AG04449 (cell line): ENCODE measurements at places on chromosomes 1 and 21.

DNA sequence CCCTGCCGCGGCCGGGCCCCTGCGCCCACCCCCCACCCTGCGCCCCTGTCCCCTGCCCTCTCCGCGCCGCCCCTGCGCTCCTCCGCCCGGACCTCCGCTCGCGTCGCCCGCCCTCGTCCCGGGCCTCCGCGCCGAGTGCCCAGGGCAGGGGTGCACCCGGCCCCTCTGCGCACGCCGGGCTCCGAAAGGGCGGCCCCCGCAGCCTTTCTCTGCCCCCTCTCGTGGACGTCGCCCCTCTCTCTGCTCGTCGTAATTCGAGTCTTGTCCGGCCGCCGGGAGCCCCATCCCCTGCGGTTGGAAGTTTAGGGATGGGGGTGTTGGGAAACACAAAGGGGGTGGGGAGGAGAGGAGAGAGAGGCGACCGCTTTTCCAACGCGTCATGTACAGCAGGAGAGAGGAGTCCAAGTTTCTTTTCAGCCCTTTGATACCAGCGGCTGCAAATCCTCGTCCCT lies 407 bp downstream of the GALNT2 start:
- DNase-seq: no peak

DNA sequence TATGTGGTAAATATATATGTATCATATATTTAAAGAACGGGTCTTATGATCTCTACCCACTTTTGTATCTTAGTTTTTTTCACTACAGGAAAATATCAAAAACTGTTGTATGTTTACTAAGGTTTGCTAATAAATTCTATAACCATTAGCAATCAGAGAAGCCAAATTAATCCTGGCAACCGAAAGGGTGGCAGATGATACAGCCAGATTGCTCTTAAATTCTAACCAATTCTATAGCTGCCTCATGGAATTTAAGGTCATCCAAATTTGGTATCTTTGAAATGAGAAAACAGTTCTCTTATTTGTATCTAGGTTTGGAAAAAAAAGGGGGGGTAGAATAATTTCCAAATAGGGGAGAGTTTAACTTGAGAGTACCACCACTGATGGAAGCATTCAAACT lies 591.2 kb downstream of the SMYD3 start:
- DNase-seq: no peak

DNA sequence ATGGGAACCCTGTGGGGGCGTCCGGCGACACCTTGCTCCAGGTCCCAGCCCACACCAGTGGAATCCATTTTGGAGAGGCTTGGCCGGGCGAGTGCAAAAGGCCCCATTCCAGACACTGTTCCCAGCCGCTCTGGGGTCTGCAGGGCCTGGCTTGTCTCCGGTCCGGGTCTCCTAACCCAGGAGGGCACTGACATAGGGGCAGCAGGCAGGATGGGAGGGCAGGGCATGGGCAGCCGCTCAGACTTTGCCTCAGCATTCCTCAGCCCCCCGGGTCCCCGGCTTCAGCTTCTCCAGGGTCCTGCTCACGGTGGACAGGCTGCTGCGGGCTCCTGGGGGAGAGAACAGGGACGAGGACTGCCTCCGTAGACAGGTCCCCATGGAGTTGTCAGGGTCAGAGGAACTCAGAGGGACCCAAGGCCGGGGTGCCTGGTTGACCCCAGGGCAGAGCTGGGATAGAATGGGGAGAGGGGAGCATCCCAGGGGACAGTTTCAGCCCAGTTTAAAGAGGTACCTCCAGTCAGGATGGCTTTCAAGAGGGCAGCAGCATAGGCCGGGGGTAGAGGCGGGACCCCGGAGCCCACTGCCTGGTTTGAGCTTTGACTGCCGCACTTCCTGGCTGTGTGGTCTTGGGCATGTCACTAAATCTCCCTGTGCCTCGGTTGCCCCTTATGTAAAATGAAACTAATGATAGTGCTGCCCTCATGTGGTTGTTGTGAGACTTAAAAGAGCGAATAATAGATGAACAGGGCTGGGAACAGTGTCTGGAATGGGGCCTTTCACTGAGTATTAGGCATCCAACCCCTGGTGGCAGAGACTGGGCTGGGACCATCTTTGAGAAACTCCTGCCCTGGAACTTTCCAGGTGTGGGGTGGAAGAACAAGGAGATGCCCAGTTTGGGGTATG lies 3.7 kb downstream of the KNCN start:
- no peak for DNase-seq

- no peak for DNase-seq
Measured at GRCh38 chr1:204520834-204521709, 4.9 kb downstream of the MDM4 start.

DNA sequence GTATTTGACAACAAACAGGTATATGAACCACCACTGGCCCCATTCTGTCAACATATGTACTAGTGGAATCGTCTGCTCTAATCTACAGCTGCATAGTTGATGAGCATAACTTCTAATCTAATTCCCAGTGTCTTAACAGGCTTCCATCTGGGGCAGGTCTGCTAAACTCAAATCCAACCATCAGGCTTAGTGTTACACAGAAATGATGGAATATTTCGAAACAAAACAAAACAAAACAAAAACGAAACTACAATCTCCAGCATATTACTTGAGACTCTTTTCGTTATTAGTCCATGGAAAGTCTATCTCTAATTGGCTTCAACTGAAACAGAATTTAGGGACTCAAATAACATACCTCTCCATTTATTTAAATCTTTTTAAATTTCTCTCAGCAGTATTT lies 37.6 kb downstream of the DIPK1A start:
- no peak for DNase-seq

DNA sequence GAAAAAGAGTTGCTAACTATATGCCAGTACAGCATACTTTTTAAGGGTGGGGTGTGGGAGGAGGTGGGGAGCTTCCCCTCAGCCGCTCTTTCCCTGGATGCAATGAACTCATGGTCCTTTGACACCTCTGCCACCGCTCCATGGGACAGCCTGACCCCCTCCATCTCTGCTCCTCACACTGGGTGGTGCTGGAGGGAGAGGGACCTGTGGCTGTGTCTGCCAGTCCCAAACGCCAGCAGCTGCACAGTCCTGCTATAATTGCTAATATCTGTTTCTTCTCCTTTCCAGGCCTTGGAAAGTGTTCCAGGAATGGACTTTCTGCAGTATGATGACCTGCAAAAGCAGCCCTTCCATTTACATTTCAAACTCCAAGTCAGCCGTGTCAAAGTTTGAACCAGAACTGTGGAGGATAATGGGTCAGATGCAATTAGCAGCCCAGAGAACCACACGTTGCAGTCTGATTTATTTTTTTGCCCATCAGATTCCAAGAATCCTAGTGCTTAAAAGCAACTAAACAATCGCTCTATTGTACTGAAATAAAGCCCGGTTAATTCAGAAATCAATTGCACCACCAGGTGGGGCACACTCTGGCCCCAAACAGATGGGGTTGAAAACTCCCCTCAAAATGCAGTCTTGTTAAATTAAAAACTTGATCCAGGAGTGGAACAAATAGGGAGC lies 160.7 kb upstream of the LMO4 start:
- DNase-seq: no peak

GRCh38 chr1:1804301-1804700 lies 26.0 kb upstream of the NADK start:
- DNase-seq: no peak

GRCh38 chr21:29033871-29034270 lies 9.4 kb downstream of the USP16 start:
- DNase-seq: no peak

- no peak for DNase-seq
Measured at GRCh38 chr1:184539580-184539979, 152.8 kb downstream of the C1orf21 start.

DNA sequence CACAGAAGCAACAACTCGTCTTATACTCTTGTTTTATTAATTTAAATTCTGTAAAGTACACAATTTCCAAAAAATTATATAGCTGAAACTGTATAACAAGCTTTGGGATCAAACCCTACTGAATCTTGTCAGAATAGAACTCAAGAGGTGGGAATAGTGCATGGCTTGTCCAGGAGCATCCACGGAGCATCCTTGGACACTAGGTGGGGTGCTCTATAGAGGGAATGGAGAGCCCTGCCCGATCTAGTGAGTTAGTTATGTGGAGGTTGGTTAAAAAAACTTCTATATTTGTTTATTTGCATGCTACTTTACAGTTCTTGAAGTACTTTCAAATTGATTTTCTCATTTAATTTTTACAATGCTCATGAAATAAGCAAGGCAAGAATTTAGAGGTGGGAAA lies 28.3 kb downstream of the ROR1 start:
- no peak for DNase-seq

DNA sequence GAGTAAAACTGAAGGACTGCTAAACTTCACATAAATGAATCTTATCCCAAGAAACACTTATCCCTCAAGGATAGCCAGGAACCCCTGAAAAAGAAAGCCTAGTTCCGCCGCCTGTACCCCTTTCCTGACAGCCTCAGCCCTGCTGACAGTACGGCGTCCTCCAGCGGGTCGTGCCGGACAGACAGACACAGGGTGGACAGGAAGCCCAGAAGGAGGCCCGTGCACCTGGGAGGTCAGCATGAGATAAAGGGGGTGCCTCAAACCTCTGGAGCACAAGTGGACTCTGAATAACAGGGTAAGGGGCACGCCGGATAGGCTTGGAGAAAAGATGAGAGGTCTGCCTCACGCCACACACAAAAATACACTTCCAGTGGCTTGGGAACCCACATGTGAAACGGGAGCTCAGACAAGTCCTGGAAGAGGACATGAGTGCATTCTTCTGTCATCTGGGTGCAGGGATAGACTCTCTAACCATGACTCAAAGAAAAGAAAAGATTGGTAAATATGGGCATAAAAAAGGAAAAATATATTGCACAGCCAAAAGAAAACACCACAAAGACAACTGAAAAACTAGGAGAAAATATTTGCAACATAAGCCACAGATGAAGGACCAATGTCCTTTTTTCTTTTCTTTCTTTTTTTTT lies 17.3 kb upstream of the ADARB1 start:
- no peak for DNase-seq

DNA sequence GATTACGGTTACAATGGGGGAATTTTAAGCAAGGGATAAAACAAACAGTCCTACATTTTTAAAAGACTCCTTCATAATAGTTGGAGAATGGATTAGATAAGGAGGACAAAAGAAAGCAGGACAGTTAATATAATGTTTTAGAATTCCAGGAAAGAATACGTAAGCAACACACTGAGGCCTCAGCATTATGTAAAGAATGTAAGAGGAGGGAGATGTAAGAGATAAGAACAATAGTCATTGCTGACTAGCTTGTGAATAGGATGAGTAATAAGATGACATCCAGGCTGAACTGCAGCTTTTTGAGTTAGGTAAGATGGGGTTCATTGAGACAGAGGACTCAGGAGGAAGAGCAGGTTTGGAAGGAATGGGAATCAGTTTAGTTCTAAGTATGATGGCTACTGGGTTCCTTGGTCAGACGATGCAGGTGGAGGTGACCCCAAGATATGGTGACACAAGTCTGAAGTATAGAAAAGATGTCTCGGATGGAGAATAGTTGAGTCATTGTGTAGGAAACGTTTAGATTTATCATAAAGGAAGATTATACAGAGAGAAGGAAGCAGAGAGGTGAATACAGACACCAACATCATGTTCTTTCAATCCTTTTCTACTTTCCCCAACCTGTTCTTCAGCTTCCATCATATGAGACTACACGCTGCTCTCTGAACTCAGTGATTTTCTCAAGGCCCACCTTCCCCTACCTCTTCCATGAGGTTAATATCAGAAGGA lies 372.8 kb downstream of the PTBP2 start:
- DNase-seq: peak; percentile 83

GRCh38 chr1:103170609-103171008 lies 62.3 kb upstream of the COL11A1 start:
- no peak for DNase-seq

- no peak for DNase-seq
Measured at GRCh38 chr1:221141606-221142285, 262.5 kb downstream of the HLX start.

DNA sequence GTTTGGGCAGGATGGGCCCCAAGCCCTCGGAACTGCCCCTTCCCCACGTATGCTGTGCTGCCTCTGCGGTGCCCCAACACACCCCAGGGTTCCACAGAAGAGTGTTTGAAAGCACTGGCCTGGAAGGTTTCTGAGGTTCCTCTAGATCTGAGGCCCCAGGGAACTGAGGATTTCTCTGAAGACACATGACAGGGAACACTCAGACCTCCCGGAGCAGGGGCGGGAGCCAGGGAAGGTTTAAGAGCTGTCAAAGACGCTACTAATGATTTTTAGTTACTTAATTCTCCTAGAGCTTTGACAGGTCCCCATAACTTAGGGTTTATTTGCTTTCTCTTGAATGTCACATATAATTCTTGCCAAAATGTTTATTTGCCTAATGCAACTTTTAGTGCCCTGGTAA lies 212.3 kb upstream of the GRIK3 start:
- DNase-seq: no peak

DNA sequence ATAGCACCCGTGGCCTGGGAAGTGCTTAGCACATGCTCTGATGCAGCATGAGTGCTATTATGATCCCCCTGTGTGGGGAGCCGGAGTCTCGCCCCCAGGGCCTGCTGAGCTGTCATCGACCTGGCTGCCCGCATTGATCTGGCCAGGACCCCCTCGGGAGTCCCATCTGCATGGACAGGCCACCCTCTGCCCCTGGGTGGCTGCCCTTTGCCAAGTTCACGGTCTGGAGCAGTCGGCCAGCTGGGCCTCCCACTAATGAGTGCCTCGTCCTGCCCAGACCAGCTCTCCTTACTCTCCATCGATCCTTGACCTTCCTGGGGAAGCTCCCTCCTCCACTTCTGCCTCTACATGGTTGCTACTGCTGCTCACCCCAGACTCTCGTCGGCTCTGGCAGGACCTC lies 121.8 kb upstream of the RUNX3 start:
- DNase-seq: no peak

GRCh38 chr21:34130716-34130985 lies 57.3 kb downstream of the MRPS6 start:
- DNase-seq: no peak

GRCh38 chr1:60924964-60925798 lies 157.2 kb upstream of the NFIA start:
- no peak for DNase-seq

- no peak for DNase-seq
Measured at GRCh38 chr21:31446226-31446855, 102.3 kb upstream of the TIAM1 start.

DNA sequence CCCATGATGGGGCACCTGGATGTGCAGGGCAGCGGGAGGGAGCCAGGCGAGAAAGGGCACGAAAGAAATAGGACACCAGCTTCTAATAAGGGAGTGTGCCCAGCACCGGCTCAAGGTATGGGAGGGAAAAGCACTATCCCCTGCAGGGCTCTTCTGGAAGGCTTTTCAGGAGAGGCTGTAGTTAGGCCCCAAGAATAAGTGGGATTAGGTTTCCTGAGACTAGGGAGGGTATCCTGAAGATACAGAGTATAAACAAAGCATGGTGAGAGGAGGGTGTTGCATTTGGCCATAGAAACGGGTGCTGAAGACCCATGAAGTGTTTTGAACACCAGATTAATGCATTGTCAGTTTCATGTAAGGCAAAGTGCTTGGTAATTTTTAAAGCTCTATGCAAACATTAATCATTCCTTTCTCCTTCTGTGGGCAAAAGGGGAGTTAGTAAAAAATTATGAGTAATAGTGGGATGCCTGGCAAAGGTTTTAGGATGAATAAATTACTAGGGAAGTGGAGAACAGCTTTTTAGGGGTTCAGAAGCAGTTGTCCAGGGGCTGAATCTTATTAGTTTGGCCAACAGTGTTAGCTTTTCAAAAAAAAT lies 74.0 kb downstream of the SYT6 start:
- no peak for DNase-seq

GRCh38 chr1:54135436-54136120 lies 17.2 kb downstream of the CDCP2 start:
- DNase-seq: no peak
